ENCODE measurements at places on chromosomes 3 and 15.

GRCh38 chr3:196431181-196432136 is 768 bp downstream of the UBXN7 start:
- peak; percentile 76 for DNase-seq

- no peak for DNase-seq
These were observed 135.6 kb downstream of the KCNMB2 start for GRCh38 chr3:178671791-178672190.

DNA sequence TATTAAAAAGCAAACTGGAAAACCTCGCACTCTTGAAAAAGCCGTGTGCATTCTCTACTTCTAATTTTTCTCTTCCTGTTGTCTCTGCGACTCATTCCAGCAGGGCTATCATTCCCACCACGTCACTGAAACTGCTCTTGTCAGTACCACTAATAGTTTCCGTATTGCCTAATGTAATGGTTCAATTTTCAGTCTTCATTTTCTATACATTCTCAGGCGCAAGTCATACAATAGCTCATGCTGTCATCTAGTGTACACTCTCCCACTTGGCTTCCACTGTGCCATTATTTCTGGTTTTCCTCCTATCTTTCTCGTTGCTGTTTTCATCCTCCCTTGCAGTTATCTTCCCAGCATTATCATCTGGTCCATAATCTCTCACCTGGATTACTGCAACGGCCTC is 160.2 kb downstream of the SPATA16 start:
- DNase-seq: no peak

DNA sequence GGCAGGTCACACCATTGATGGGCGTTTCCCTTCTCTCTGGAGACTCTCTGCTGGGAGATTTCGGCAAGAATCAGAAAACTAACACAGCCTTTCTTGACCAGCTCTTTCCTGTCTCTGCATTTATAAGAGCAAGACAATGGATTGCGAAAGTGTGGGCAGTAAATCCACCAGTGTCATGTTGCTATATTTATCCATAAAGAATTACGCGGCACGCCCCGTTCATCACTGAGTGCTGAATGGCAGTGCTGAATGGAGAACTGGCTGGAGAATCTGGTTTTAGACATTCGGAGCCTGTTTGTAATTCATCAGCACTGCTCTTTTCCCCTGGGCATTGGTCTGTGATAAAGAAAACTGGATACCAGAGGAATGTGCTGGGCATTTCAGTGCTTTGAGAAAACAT is 2.0 kb upstream of the CEMIP start:
- no peak for DNase-seq

GRCh38 chr15:77530576-77530975 is 102.1 kb downstream of the LINGO1 start:
- DNase-seq: peak; percentile 31

DNA sequence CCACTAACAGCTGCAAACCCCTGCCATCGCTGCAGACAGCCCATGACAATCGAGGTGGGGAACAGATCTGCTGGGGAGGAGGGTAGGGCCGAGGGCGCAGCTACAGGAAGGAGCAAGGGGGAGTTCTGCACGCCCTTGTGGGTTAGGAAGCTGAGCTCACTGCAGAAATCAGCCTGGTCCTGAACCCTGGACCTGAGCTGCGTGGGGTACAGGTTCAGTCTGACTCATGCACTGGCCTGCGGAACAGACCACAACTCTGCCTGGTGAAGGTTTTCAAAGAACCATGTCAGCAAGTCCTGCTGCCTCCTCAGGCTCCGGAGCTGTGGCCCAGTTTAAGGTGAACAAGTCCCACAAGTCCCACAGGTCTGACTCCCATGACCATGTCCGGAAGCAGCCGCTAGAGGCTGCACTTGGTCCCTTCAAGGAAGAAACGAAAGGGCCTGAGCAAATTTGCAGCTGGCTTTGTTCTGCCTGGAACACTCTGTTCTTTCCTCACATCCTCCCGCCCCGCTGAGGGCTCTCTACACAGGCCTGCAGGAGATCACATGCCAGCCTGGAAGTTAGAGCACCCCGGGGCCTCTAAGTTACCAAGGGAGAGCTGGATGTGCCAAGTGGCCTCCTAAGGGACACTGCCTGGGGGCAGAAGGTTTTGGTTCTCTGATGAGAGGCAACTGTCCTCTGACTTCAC is 49.4 kb upstream of the AKAP13 start:
- peak; percentile 95 for DNase-seq

DNA sequence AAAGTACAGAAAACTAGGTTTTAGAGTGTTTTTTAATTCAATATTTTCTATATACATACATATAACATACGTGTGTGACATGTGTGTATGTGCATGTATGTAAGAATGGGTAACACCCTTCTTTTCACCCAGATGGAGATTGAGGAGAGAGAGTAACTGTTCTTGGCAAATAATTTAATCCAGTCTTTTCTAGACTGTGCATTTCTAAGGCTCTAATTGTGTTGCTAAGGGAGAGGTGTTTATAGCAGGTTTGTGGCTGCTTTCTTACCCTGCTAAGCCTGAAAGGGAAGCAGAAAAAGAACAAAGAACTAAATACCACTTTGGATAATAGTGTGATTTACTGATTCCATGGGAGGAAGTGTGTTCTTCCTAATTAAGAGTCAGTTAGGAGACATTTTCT is 46.0 kb upstream of the ALDH1L1 start:
- no peak for DNase-seq

GRCh38 chr3:173351886-173352285 is 45.7 kb upstream of the NLGN1 start:
- DNase-seq: no peak

Data from upper lobe of right lung (tissue), 1 donor.